Stimulated activated CD4-positive, alpha-beta T cell treated with anti-CD3 and anti-CD28 coated beads, Interleukin-15, amount 100 ng/mL, for 1 hour (primary cell): ENCODE measurements at places on chromosomes 6 and 20.

DNA sequence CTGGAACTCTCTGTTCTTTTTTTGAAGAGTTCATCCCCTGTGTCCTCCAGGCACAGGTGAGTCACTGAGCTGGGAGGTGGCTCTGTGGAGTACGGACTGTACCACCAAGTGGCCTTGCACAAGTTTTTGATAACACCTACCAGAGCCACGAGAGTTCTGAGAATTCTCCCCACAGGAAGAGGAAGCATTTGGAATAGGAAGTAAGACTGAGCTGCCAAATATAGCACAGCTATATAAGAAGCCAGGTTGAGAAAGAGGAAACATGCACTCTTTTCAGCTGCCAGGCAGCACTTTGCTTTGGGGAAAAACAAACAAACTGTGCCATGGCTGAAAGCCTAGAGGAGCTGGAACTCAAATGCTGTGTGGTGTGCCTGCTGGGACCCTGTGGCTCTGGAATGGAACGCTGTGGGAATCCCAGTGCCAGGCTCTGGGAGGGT is 70.8 kb upstream of the RIPOR2 start:
- DNase-seq, result no peak

DNA sequence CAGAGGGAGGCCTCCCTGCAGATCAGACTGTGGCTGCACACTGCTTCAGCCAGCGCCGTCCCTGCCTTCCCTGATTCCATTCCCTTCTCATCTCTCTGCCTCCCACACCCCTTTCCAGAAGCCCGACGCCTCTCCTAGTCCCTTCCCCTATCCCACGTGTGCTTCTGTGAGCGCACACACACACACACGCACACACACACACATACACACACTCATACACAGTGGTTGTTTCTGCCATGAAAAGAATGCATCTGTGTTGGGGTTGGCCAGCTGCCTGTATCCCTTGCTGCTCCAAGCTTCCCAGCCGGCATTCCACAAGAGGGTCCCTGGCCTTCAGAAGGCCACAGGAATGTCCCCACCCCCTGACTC is 51.7 kb downstream of the MOCS1 start:
- DNase-seq, result no peak

DNA sequence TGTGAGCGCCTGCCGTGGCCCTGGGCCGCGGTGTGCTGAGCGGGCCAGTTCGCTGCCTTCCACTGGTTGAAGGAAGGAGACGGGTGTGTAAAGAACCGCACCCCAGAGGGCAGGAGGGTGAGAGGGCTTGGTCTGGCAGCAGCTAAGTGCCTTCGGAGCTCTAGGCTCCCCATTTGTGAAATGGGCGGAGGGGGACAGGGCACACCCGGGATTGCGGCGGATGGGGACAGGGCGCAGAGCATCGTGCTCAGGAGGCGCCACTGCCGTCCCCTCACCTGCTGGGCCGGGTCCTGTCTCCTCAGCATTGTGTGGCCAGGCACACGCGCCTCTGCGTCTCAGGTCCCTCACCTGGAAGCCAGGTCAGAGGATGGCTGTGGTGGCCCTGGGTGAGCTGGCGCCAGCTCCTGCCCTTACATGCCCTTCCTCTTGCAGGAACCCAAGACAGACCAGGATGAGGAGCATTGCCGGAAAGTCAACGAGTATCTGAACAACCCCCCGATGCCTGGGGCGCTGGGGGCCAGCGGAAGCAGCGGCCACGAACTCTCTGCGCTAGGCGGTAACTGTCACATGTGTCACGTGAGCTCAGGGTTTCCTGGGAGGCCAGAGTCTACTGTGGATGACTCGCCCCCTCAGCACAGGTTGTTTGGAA is 3.1 kb downstream of the ADRM1 start:
- no peak for DNase-seq

DNA sequence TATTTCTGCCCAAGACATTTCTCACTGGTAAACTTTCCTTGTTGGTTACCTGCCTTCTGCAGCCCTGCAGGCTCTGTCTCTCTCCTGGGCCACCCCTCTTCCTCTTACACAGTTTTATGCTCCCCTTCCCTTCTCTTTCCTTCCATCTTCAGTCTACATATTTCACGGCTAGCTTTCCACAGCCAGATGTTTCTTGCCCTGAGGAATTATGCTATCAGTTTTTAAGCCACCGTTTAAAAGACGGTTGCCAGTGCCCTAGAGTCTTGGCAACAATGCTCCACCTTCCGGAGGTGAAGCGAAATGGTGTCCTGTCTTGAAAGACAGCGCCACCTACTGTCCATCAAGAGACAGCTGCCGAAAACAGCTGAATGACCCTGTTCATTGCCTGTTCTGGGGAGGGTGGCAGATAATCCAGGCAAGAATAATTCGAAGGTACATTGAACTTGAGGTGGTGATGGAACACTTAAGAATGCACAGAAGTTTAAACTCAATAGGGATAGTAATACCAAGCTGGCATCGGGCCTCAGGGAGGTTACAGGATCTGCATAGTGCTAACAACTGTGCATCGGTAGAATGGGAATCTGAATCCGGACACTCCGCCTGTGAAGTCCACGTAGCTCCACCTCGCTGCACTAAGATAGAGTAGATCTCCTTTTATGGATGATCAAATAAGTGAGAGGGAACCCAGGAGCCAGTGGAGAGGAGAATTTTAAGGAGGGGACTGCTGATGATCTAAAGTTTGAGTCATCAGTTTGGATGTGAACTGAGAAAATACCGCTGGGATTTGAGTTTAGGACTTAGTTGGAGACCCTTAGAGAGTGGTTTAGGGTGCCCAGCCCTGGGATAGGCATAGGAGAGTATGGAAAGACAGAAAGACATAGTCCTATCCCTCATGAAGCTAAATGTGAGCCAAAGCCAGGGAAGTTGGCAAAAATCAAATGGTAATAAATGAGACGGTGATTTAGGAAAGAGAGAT is 4.8 kb upstream of the TRIM40 start:
- peak; percentile 26 for DNase-seq

DNA sequence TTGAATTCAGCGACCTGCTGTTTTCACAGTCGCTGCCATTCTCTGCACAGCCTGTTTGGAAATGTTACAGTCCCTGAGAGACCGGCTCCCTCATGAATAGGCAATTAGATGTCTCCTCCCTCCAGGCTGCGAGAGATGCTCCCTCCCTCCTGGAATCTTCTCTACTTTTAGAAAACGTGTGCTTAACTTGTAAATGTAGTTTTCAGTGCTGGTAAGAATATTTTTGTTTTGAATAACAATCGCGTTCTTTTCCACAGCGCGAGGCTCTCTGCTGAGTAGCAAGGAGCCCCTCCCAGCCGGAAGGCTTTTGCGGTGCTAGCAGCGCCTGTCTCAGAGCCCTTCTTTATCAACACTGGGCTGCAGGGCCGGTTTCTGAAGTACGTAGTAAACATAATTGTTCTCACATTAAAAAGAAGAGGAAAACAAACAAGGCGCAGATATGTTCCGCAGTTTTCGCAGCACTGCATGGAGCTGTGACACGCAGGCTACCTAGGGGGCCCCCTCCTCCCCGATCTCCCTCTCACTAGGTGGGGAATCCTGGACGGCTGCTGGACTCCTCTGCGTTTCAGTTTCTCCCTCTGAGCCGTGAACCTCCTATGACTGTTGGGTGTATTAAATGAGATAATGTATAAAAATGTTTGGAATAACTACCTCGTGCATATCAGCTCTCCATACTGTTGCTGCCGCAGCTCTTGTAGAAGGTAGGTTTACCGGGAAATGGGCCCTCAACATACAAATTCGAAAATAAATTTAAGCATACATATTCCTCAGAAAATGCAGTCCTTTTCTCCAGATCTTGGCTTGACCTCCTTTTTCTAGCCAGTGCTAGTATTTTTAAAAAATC is 79.0 kb upstream of the SPACA1 start:
- DNase-seq, result no peak

DNA sequence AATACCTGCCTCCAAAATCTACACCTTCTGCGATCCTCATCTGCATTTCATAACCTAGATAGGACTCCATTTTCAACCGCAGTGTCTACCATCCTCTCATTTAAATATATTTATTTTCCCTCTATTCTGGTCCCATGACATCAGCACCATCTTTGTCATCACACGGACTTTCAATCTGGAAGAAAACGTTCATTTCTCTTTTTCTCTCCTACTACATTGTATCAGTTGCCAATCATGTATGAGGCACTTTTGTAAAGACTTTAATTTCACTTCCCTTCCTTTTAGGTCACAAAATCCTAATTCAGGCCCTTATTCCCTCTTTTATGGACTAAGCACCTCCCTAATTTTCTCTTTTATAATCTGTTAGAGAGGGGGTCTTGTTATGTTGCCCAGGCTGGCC is 89.6 kb downstream of the PHACTR1 start:
- DNase-seq, result no peak

- no peak for DNase-seq
Measured at GRCh38 chr20:62323146-62323979, 20.6 kb downstream of the ADRM1 start.

- no peak for DNase-seq
Measured at GRCh38 chr6:56004426-56004825, 129.0 kb upstream of the BMP5 start.

DNA sequence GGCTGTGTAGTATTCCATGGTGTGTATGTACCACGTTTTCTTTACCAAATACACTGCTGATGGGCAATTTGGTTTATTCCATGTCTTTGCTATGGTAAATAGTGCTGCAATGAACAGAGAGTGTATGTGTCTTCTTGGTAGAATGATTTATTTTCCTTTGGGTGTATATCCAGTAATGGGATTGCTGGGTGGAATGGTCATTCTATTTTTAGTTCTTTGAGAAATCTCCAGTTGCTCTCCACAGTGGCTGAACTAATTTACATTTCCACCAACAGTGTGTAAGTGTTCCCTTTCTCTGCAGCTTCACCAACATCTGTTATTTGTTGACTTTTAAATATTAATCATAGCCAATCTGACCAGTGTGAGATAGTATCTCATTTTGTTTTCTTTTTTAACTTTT is 13.9 kb downstream of the CST9L start:
- DNase-seq, result no peak

DNA sequence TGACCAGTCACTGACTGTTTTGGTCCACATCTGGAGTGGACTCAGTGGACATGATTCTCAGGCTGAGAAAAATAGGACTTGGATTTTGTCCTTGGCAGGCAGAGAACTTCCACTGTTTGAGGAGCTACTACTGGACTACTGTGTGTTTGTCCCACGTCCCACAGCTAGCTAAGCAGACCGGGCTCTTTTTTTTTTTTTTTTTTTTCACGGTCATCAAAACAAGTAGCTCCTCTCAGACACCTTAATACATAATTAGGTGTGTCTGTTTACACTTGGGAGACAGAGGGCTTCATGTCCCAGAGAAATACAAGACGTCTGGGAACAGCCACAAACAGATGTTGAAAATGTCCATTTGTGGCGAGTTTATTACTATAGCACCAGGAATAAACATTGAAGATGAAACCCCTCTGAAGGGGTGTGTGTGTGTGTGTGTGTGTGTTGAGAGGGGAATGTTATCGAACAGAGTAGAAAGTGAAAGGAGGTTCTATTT is 155.0 kb upstream of the SUPT3H start:
- no peak for DNase-seq

DNA sequence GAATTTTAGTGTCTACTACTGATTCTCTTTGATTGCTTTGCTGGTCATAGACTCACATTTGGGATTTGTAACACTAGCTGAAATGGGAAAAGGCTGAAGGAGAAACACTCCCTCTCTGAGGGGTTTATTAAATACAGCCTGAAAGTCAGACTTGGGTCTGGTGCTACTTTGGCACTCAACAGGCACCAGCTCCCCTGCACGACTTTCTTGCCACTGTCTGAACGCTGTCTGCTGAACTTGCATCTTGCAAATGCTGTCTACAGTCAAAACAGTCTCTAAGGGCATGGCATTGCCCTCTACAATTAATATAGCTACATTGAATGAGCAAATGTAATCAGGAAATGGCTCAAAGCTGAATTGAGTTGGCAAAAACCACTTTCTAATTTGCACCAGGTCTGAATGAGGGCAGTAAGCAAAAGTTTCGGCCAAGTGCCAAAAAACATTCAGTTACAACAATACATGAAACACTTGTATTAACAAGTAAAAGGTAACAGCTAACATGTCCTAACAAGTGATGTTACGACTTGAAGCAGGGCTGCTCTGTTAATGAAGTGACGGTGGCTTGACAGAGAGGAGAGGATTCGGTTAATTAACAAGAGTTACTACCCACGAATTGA is 119.5 kb downstream of the FOXC1 start:
- DNase-seq, result no peak

- no peak for DNase-seq
Measured at GRCh38 chr6:15627821-15628220, 35.0 kb downstream of the DTNBP1 start.

DNA sequence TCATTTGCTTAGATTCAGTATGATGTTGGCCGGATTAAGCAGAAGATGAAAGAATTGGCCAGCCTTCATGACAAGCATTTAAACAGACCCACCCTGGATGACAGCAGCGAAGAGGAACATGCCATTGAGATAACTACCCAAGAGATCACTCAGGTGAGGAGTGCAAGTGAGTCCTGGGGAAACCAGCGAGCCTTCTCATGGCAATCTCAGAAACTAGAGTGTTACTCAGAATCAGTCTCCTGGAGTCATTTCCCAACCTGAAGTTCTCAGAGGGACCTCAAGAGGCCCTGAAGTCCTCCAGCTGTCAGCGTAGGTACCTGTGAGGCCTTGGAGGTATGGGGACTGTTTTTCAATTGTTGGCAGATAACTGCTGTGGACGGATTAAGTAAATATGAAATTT is 16.9 kb downstream of the STX16 start:
- no peak for DNase-seq

DNA sequence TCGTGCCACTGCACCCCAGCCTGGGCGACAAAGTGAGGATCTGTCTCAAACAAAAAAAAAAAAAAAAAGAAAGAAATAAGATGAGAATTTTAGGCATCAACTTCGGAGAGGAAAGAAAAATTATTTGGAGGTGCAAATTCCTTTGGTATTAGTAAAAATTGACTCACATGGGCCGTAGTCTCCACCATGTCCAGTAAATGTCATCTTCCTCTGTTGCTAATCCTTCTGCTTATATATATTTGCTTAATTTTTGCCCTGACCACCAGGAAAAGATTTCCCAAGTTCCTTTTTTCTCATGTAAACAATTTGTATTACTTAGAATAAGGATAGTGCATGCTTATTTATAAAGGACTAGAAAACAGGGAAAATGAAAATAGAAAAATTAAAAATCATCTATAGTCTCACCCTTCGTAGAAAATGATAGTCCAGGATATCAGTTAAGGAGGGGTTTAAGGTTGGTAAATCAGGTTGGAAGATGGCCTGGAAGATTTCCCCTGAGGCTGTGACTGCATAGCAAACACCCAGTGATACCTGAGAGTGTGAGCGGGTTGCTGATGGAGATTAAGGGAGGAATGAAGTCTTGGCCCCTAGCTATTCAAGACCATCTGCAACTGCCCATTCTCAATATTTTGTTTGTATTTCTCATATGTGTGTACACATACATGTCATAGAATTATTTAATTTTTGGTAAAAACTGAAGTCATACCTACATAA is 240.8 kb downstream of the ZNF217 start:
- no peak for DNase-seq
